ENCODE measurements at places on chromosomes 3 and 15.

- DNase-seq: no peak
Measured at GRCh38 chr15:56968821-56969220, 50.4 kb downstream of the TCF12 start.

DNA sequence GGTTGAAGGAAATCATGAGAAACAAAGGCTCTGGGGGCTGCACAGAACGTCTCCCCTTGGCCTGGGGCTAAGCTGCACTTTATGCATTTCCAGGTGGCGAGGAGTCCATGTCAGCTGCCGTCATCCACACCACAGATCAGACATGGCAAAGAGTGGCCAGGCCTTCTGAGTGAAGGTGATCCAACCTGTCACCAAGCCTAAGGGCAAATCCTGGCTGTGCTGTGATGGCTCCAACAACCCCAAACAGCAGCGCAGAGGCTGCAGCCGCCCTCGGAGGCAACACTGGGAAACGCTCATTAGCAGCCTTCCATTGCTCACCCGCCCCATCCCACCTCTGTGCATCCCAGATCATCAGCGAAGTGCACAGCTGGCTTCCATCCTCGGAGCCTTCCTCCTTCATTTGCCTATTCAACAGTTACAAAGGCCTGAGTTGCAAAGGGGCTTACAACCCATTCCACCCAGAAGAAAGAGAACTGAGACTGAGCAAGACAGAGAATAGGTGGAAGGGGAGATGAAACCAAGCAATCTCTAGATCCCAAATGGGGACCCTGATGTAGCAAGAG, 55.7 kb downstream of the SRGAP3 start:
- DNase-seq: no peak

- no peak for DNase-seq
Measured at GRCh38 chr3:142275856-142276255, 50.5 kb upstream of the GK5 start.

DNA sequence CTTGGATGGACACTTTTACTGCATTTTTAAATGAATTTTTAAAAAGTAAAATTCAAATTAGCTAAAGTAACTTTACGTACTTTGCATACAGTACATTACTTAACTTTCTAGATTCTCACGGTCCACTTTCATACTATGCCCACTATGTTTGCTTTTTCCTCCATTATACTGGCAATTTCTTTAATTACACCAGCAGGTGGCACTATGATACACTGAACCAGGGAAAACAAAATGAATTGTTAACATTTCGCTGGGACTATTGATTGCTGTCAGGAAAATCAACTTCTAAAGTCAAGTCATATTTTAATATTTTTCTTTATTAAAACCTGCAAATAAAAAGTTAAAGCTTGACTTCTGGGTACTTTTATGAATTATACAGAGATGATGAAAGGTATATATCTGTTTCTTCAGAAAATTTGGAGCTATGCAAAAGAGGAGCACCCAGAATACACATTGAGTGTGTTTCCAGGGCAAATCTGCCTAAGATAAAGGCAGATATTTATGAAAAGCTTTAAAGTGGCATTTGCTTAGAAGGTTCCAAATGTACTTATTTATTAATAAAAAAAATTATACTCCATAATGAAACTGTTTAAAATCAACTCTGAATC, 21.8 kb upstream of the POU1F1 start:
- DNase-seq: no peak

DNA sequence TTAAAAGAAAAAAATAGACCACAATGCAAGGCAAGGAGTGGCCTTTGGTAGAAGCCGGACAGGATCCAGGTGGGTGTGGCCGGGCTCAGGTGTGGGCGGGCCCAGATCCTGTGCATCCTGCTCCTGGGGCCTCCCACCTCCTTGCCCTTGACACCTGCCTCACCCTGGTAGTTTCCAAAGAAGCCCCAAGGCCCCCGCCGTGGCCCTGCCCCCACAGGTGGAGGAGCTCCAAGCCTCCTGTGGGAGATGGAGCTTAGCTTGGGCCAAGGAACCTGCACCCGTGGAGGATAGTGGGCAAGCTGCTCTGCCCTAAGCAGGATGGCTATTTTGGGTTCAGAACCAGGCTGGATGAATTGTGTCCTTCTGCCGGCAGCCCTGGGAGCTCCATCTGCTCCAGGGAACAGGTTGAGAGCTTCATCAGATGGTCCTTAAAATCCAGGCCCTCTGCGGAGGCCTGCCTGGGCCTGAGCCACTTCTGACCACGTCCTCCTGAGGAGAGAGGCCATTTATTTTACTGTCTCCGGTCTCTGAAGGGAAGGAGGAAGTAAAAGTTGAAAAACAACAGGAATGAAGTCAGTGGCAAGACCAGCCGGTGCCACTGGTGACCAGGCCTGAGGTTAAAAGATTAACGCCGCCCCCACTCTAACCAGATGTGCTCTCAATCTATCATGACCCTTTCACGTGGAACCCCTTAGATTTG, 53.9 kb upstream of the KLF13 start:
- no peak for DNase-seq

GRCh38 chr3:41417574-41417973, 218.3 kb downstream of the CTNNB1 start:
- no peak for DNase-seq

DNA sequence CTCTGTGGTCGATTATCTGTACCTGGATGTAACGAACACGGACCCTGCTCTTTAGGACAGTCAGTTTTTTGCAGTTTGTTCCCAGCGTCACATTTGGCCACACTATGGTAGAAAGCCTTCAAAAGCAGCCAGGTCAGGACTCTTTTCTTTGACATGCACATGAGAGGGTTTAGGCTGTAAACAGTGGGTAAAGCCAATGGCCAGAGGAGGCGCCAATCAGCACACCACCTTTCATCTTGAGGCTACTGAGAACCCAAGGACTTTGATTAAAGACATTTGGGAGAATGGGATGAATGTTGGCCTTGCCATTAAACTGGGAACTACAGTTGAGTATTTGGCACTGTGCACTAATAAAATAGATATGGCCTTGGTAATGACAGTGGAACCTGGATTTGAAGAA, 225.9 kb downstream of the OXSM start:
- DNase-seq: no peak

DNA sequence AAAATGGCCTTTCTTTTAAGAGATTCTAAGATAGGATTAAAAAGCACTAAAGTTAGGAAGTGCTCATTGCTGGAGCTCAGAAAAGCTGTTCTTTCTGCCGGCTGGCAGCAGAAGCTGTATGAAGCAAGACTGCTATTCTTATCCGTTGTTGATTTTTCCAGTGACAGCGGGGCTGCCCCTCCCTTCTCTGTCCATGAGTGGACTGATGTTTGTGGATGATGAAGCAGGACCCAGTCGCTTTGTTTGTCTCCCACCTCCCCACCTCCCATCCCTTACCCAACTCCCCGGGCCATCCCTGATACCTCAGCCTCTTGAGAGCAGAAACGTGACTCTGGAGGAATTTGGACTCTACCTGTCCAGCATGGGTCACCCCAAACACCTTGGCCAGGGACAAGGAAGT, 10.3 kb upstream of the MUSTN1 start:
- no peak for DNase-seq

DNA sequence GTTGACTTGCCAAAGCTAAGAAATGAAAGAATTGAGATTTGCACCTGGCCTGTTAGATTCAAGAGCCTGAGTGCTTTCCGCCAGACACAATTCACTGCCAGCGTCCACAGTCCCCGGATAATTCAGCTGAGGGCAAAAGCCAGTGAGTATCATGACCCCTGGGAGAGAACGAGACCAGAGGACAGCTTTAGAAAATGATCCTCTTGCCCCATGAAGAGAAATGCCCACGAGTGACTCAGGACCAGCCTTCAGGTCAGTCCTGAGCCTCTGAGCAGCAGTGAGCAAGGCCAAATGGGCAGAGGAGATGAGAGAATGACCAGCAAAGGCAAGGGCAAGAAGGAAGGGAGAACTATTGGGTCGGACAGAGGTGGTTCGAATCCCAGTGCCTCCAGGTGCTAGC, 273.5 kb downstream of the FAM43A start:
- DNase-seq: no peak

DNA sequence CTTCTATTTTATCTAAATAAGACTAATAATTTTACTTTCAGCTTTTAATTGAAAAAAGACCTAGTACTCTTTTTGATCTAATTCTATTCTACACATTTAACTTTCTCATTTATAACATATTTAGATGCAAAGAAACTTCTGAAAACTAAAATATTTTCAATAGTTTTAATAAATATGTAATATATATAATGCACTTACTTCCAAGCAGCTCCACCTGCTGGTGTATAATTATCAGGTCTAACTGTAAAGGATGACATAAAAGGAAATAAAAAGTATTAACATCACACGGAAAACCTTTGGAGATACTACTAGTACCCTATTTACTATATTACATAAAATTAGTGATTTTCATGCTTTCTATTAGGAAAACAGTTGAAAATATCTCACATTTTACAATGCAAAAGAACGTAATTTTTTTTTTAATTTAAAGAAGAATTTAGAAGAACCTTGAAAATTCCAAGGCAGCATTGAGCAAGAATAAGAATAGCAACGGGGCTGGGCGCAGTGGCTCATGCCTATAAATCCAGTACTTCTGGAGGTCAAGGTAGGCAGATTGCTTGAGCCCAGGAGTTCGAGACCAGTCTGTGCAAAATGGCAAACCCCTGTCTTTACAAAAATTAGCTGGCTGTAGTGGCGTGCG, 10.2 kb downstream of the PLSCR5 start:
- no peak for DNase-seq

GRCh38 chr3:146888176-146888575, 283.0 kb upstream of the PLSCR5 start:
- no peak for DNase-seq
